ENCODE measurements at places on chromosomes 6 and 20.

DNA sequence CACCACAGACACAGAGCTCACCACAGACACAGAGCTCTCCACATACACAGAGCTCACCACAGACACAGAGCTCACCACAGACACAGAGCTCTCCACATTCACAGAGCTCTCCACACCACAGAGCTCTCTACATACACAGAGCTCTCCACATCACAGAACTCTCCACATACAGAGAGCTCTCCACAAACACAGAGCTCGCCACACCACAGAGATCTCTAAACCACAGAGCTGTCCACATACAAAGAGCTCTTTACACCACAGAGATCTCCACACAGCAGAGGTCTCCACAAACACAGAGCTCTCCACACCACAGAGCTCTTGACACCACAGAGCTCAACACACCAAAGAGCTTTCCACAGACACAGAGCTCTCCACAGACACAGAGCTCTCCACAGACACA, 55.8 kb downstream of the ERMARD start:
- DNase-seq, result no peak

DNA sequence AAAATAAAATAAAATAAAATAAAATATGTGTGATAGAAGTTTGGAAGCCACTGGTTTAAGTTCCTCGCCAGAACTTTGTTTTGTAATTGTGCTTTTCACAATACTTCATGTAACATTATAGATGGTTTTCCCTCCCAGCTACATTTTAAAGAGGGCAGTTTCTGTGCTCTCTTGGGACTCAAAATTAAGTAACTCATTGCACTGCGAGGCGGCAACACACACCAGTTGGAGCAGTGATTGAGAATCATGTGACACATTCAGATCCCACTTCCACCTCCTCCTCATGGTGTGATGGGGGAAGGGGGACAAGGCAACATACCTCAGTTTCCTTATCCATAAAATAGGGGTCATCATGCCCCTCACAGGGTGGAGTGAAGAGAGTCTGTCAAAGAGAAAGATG, 7.5 kb downstream of the C2 start:
- no peak for DNase-seq

DNA sequence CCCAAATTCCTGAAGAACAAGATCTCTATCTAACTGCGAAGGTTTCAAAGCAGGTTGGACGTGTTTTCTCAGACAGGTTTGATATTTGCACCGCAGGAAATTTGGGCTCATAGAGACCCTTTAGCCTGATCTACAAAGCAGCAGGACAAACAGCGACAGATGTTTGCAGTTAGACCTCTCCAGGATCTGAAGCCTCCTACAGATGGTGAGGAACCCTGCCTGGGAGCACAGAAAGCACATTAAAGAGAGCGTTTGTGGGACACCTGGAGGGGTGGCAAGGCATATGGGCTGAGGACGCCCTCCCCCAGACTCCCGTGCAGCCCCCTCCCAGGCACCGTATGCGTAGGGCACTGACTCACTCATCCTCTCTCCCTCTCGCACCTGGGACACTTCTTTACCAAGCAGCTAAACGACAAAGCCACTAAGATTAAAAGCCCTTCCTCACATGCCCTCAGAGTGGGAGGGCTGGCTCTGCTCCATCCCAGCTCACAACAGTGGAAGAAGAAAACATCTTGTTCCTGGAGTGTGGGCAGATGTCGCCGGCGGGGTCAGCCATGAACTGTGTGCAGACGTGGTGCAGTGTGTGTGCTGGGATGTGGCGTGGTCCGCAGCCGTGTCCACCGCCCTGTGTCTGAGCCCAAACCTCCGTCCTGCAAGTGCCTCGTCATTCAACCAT, 249.7 kb upstream of the AFDN start:
- DNase-seq, result no peak

DNA sequence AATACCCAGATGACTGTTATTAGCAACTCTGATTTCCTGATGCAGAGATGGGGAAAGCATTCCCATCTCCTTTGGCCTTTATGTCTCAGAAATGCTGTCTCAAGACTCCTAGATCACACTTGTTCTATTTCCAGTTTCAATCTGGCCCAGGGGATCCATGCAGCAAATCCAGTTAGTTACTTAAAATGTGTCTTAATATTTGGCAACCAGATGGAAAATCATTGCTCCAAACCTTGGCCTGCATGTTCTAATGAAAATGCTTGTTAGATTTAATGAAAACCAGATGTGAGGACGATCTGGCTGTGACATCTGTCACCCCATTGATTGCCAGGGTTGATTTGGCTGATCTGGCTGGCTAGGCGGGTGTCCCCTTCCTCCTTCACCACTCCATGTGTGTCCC, 125.2 kb downstream of the TSHZ2 start:
- DNase-seq, result no peak

DNA sequence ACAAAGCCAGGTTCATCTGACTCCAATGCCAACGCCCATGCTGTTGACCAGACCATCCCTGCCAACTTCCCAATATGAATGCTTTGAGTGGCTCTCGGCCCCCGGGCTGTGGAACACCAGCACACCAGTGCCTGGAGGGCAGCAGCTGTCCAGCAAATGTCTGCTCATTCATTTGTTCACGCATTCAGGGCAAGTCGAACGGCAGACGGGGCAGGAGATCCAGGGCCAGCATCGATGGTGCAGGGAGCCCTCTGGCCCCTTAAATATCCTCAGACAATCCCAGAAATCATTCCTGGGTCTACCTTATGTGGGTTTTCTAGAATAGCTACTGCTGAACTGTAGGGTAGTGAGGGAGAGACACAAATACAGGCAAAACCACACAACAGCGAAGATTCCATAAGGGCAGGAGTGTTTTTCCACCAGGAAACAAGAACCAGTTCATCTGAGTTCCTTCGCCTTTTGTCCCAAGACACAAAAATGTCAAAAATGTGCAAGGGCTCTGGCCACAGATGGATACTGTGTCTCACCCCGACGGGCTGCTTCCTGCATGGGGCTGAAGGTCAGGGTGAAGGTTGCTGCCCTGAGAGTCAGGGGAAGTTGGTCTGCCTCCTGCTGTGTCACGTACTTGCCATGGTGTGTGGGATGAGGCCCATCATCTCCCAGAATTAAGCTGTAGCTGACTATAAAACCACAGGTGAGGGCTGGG, 15.5 kb downstream of the RIPOR3 start:
- DNase-seq, result no peak

DNA sequence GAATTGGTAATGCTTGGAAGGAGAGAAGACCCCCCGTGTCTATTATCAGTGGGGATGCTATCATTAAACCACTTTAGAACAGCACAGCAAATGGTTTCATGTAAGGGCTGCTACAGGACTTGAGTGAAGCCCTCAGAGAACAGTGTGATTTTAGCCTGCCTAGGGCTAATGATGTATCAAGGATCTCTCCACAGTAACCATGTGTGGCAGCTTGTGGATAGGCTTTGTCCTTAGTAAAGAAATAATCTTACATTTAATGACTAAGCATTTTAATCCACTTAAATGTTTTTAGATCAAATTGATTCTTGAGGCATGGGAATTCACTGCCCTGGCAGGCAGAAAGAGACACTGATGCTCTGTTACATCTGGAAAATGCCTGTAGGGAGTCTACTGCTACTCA, 495.1 kb downstream of the NKAIN2 start:
- DNase-seq, result no peak

DNA sequence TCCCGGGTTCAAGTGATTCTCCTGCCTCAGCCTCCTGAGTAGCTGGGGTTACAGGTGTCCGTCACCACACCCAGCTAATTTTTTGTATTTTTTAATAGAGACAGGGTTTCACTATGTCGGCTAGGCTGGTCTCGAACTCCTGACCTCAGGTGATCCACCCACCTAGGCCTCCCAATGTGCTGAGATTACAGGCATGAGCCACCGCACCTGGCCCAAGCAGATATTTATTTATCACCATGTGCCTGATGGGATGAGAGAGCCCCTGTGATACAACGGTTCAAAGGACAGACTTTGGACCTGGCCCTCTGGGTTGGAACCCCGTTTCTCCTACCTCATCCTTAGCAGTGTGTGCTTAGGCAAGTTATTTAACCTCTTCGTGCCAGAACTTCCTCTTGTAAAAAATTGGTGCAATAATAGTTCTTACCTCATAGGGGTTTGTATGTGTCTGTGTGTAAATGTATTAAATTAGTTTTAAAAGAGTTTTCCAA, 19.2 kb upstream of the STK38 start:
- no peak for DNase-seq

- DNase-seq, result no peak
Observed at GRCh38 chr20:46058599-46059281, 29.7 kb downstream of the SLC12A5 start.

DNA sequence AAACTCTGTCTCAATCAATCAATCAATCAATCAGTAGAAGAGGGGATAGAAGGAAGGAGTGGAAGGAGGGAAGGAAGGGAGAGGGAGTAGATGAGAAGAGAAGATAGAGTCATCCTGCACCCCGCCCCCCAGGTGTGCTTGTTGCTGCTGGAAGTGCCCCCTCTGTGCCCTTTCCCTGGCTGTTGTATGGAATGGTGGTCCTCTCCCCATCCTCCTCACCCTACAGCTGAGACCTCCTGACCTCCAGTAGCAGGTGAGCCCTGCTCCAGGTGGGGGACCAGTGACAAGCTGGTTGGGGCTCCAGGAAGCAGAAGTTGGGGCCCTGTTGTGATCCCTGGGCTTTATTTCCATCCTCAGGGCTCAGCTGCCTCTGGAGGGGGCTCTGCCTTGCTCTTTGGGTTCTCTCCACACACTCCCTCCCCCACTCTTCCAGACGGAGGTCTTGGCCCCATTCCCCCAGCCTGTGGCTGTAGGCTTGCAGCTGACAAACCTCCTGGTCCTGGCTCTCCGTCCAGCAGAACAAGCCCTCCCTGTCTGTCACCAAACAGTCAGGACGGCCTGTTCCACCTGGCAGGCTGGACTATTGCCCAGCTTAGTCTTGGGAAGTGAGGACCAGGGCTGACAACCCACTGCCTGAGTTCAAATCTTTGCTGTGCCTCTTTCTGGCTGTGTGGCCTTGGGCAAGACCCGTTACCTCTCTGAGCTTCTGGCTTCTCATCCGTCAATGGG, 26.0 kb upstream of the SCRT2 start:
- DNase-seq, result no peak

GRCh38 chr6:45880159-45880558, 135.5 kb downstream of the CLIC5 start:
- no peak for DNase-seq

- no peak for DNase-seq
Observed at GRCh38 chr6:362231-362923, 29.2 kb upstream of the IRF4 start.

Measured in AG04450 (cell line).